ENCODE measurements at places on chromosomes 12 and 14.

DNA sequence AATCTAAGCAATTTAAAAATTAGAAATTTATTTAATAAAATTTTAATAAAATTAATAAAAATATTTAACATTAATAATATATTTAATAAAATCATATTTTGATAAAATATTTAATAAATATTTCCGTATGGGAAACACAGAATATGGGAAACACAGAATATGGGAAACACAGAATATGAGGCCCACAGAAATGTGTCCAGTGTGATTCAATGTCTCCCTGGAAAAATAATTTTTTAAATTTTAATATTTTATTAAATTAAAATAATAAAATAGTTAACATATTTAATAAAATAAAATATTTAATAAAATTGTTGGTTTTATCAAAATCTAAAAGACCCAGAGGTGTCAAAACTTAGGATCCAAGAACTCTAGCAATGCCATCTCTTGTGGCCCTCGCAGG, 186.4 kb downstream of the TMEM132D start:
- DNase-seq: no peak

- peak; percentile 64 for DNase-seq
Observed at GRCh38 chr12:54294152-54294952, 6.5 kb downstream of the NFE2 start.

- DNase-seq: no peak
Observed at GRCh38 chr12:24045816-24046257, 96.4 kb upstream of the SOX5 start.

GRCh38 chr12:25894759-25895158, 63.7 kb upstream of the RASSF8 start:
- no peak for DNase-seq

- no peak for DNase-seq
Observed at GRCh38 chr14:36020120-36021029, 156.1 kb downstream of the PTCSC3 start.

DNA sequence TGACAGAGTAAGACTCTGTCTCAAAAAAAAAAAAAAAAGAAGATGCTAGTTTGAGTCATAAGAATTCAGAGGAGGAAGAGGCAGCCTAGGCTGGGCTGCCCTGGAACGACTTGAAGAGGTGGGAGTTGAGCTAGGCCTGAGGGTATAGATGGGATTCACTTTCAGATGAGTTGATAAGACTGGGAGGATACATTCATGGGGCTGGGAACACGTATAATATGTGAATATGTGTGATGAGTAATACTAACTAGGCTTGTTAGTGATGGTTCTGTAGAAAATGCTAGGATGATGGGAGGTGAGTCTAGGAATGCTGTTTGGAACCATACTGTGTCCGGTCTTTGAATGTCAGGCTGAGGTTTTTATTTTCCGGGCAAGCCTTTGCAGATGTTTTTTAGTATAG, 9.0 kb downstream of the PLEKHA5 start:
- DNase-seq: no peak

DNA sequence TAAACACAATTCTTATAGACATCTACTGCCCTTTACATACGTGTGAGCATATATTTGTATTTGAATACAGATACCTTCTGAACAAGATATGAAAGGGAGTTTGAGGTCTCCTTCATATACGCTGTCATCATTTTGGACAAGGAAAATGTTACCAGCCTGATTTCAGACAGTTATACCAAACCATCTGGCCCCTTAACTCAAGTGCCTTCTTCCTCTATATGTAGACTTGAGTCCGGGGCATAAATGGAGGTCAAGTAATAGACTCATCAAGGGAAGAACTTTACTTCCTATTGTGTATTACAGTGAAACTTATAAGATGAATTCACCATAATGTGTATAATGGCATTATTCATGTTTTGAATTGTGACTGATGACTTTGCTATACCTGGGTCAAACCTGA, 52.2 kb downstream of the FAR2 start:
- no peak for DNase-seq

GRCh38 chr14:52868911-52869618, 77.7 kb upstream of the GNPNAT1 start:
- no peak for DNase-seq

DNA sequence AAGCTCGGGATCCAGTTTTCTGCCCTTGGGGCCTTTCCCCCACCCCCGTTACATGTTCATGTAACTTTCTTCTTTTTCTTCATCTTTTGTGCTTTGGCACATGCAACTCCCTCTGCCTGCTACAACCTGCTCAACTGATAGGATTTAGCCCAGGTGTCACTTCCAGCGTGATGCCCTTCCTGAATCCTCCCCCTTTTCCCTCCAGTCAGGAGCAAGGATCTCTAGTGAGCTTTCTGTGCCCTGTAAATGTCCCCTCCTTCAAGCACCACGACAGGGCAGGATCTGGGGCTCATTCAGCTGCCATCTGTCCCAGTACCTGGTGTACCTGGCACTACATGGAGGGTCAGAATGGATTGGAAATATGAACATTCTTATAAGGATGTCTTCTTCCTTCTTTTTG, 15.3 kb downstream of the PELI2 start:
- DNase-seq: no peak

- no peak for DNase-seq
Observed at GRCh38 chr12:69151254-69151764, 88.1 kb upstream of the CPSF6 start.

DNA sequence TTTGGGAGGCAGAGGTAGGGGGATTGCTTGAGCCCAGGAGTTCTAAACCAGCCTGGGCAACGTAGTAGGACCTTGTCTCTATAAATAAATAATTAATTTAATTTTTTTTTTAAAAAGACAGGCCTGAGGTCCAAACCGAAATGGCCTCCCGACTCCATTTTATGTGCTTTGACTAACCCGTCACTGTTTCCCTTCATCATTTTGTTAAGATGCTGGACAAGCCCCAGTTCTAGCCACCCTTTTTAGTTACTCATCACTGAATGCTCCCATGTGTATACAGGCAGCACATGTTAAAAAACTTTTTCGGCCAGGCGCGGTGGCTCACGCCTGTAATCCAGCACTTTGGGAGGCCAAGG, 83.6 kb upstream of the RESF1 start:
- no peak for DNase-seq

GRCh38 chr12:2336409-2336829, 283.6 kb downstream of the CACNA1C start:
- DNase-seq: no peak

GRCh38 chr12:131695968-131696367, 14.9 kb upstream of the SFSWAP start:
- DNase-seq: no peak

DNA sequence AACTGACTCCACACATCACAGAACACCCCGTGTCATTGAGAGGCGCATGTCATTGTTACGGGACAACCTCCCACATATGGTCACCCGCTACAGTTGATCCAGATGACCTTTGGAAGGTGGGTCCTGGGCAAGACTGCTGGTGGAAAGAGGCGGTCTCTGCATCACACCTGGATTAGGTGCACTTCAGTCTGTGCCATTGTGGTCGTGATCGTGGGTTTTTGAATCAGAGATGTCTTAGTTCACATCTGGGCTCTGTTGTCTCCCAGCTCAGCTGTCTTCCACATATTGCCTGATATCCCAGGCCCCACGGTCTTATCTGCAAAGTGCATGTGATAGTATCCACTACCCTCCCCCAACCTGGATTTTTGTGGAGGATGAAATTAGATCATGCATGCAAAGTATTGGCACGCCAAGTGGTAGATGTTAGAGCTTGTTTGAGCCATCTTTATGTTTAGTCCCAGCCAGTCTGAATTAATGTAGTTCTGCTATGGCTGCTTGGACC, 208.7 kb upstream of the FOXN3 start:
- DNase-seq: no peak

DNA sequence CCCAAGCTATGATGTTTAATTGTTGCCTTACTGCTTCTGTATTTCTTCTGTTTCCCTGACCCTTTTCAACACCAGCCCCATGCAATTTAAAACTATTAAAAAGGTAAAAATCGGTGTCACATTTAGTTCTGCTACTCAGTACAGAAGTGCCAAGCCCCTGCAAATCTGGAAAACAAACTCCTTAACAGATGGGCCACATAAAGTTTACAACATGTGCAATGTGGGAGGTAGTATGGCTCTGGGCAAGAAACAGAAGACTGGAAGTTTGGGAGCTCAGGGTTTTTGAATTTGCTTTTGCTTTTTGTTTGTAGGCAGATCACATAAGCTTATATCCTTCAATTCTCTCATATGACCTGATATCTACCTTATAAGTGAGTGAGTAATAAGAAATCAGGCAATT, 404.0 kb upstream of the ATP2B1 start:
- DNase-seq: no peak

GRCh38 chr12:32868885-32869284, 27.7 kb downstream of the PKP2 start:
- no peak for DNase-seq

DNA sequence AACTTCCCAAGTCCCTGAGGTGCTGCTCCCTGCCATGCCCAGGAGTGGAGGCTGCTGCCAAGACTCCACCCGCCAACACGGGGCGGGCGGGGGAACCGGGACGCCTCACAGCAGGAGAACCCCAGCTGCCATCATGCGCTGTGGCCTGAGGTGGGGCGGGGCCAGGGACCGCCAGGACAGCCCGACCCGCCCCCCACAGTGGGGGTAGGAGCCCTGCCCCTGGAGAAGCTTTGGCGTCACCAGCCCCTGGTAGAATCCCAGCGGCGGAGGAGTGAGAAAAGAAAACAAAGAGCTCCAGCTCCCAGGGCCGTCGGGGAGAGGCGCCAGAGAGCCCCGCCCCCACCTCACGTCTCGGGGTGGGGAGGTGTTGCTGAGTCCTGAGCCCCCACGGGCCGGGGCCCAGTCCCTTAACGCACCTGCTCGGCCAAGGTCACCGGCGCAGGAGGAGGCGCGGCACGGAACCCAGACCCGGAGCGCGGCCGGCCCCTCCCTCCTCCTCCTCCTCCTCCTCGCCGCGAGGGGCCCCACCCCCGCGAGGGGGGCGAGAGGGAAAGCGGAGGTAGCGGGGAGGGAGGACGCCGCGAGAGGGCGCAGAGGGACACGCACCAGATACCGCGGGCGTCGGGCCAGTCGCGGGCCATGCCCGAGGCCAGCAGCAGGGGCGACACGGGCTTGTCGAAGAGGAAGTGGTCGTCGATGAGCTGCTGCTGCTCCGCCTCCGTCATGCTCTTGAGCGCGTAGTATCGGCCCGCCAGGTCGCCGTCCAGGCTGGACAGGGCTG, 1.8 kb downstream of the CKB start:
- DNase-seq: peak; percentile 52

GRCh38 chr14:61753631-61754030, 8.6 kb upstream of the SNAPC1 start:
- no peak for DNase-seq
